Activated CD4-positive, alpha-beta T cell treated with anti-CD3 and anti-CD28 coated beads for 36 hours (primary cell): ENCODE measurements at places on chromosomes 1 and 21.
A peak's percentile ranks its signal among the peaks of the same experiment; 100 is the strongest.

GRCh38 chr1:180841415-180841814 is 71.3 kb upstream of the KIAA1614 start:
- no peak for DNase-seq

- no peak for DNase-seq
These were observed 54.5 kb upstream of the PPM1J start for GRCh38 chr1:112769611-112770010.

- DNase-seq = no peak
These were observed 19.9 kb upstream of the FOXO6 start for GRCh38 chr1:41341365-41341683.

- DNase-seq = peak; percentile 30
These were observed 3.4 kb downstream of the MYOM3 start for GRCh38 chr1:24108334-24109165.

DNA sequence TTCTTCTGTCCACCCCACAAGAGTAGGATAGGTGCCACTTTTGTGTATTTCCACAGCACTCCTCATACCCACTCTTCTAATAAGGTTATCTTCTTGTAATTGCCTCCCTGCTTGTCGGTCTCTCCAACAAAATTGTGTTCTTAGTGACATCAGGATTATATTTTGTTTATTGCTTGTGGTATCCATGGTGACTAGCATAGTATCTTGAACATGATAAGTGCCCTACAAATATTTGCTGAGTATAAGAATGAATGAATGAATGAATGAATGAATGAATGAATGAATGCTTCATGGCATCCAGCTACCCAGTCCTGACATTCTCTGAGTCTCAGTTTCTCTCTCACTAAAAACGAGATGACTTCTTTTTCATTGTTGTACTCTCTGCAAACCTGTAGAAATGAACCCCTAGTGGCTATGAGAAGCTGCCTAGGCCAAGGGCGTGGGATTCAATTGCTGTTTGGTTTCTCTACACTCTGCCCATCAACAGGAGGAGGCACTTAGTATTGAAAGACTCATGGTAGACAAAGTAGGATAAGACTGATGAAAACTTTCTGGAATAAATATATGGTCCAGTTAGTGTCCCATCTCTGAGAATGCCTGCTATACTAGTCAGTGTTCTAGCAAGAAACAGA is 121.0 kb downstream of the TMEM53 start:
- DNase-seq = no peak

DNA sequence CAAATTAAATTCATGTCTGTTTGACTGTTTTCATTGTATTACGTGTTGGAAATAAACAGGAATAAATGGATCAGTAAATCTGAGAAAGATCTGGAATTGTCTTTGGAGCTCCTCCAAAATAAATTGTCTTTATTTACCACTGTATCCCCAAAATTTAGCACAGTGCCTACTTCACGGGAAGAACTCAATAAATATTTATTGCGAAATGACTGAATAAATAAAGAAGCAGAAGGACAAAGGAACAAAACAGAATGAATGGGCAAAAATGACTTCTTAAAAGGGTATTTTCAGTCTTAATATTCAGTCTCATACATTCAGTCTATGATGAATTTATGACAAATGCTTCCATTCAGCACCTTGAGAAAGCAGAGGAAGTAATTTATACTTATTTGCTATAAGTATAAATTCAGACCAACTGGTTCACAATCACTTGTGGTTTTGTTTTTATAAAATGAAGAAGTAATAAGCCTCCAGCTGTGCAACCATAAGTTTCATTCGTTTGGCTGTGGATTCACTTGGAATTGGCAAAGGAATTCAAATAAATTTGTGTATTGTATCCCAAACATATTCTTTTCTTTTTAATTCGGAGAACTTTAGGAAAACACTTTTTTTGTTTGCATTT is 19.2 kb upstream of the PRKAA2 start:
- DNase-seq = no peak

DNA sequence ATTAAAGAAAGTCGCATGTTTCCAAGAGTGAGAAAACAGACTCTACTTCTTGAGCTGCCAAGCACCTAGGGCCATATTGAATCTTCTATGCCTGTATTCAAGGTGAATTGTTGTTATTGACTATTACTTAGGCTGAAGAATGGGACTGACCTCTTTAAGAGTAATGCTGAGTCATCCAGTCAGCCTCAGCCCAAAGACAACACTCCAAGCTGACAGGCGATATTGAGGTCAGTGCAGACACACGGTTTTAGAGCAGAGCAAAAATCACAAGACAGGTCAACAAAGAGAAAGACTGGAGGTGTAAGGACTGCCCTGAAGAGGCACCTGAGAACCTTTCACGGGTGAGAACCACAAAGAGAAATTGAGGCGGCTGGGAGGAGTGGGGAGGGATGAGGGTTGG is 146.9 kb downstream of the MIS18A start:
- DNase-seq = no peak

GRCh38 chr1:30187413-30188023 is 535.9 kb downstream of the MATN1 start:
- no peak for DNase-seq

DNA sequence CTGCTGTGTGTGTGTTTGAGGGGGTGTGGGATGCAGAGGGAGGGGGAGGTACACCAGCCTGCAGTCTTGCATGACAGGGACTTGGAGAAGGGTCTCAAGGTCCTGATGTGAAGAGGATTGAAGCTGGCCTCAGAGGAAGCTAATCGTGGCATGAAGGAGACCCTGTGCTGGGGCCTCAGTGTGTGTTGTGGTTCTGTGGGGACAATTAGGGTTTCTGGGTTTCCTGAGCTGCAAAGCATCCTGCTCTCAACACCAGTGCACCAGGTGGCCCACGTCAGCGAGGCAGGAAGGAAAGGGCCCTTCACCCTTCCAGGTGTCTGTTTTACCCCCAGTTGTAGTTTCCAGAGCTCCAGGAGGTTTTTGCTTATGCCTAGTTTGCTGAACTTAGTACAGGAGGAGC is 52.8 kb downstream of the TENT5C start:
- peak; percentile 74 for DNase-seq

DNA sequence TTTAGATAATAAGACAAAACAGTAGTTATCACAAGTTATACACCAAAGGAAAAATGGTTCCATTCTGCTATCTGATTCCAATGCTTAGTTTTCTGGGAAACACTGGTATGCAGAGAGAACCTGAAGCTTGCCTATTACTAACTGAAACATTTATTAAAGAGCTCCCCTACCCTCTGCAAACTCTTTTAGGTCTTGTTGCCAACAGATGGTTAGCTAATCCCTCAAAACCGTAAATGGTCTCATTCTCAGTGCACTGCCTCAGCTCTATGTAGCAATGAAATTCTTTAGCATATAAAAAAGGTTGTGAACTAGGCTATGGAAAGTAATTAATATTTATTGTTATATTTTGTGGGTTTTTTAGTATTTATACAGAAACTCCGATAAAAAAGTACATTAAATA is 20.4 kb downstream of the C21orf91 start:
- DNase-seq = no peak

DNA sequence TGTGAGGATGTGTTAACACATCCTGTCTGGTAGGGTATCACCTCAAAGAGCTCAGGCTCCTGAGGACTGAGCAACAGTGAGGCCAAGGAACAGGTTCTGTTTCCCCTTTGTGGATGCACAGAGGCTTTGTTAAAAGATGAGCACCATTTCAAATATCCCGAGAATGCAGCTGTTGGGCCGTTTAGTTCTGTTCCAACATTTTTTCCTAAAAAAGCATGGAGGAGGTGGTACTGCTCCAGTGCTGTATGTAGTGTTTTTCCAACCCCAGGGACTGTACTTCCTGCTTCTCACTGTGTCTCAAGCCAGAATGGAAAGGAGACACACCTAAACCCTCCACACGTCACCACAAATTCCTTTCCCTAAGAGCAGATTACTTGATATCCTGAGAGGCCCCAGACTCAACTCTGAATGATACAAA is 53.8 kb upstream of the BCL10 start:
- no peak for DNase-seq

GRCh38 chr1:54716299-54717047 is 812 bp downstream of the TTC4 start:
- peak; percentile 39 for DNase-seq

DNA sequence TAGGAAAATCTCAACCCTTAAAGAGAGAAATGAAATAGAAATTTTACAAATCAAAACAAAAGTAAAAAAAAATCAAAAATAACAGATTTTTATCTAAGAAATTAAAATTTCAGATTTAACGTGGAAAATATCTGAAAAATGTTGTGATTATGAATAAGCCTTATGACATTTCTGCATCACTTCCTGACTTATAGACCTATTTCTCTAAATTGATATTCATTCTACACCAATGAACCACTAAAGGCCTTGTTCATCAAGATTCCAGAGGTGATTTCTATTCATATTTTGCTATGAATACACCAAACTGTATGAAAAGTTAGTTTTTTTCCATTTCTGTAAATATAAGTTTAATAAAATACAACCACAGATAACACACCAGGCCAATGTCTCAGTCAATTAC is 261.5 kb downstream of the SMYD3 start:
- DNase-seq = no peak

- no peak for DNase-seq
These were observed 10.2 kb downstream of the SPSB1 start for GRCh38 chr1:9302745-9303524.

DNA sequence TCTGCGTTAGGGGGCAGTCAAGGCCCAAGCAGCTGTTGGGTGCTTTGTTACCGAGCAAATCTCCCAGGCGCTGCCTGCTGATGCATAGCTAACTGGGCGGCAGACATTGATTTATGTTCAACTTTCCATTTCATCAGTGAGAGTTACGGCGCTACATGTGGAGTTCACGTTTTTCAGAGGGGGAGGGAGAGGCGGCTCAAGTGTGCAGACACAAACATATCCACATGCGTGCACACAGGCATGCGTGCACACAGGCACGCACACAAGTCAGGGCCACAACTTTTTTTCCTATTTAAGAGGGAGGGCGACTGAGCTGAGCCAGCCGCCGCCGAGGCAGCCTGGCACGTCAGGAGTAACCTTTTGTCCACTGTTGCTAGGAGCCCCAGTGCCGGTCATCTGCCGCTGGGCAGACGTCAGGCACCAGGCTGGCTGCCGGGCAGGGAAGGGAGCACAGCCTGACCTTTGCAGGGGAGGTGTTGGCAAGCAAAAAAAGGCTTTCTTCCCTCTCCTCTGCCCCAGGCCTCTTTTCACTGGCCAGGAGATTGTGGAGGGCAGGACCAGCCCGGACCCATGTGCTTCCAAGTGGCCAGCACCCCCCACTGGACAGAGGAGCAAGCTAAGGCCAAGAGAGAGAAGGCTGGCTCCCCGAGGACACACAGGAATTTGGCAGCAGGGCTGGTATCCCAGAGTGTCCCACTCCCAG is 73.3 kb downstream of the MRPL37 start:
- DNase-seq = no peak

DNA sequence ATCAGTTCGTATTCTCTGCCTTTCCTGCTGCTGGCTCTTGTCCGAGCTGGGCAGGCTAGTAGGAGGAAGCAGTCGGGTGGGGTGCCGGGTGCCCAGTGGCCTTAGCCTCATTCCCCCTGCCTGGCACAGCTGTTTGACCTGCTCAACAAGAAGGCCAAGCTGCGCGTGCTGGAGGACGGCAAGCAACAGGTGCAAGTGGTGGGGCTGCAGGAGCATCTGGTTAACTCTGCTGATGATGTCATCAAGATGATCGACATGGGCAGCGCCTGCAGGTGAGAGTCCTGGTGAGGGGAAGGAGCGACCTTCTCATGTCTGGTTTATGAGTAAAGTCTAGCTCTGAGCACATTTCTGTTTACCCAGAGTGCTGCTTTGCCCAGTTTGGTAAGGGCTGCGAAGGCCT is 16.3 kb upstream of the RPS8 start:
- no peak for DNase-seq

DNA sequence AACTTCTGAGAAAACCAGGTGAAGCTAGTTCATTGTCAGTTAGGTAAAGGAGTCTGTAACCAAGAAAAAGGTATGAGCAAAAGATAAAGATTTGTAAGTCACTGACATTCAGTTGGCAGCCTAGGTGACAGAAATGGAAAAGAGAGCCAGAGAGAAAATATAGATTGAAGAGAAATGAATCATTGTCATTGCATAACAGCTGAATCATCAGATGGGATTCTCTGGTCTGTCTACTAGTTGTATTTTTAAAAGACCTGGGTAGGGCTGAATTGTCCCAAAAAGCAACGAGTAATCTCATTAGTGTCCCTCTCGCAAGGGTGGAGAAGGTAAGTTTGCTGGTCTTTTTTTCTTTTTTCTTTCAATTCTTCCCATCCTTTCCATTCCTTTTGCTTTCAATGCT is 36.6 kb downstream of the PTGS2 start:
- DNase-seq = no peak

DNA sequence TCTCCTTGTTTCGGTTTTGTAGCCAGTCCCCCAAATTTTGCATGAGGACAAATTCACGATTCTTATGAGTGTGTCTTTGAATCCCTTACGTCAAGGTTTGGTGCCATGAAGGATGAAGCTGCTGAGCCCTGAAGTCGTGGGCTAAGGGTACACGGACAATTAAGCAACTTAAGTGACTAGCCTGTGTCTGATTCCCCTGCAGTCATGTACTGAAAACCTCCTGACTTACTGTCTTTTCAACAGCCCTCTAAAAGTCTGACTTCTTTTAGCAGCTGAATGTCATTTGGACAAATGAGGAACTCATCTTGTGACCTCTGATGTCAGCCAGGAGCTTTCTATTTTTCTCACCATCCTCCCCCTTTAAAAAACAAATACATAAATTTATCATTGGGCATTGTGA is 27.1 kb upstream of the C1orf105 start:
- DNase-seq = no peak

DNA sequence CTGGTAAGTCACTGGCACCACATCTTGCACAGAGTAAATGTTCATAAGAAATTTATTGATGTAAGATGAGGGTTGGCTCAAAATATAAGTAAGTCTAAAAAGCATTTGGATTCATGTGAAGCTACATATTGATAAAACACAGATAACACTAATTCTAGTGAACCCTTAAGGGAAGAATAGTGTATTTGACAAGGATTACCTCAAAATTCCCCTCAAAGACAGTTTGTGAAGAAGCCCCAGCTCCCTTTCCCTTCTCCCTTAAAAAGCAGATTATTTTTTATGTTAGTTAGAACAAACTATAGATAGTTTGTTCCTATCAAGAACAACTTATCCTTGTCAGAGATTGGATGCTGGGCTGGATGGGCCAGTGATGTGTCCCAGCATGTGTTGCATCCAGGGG is 10.7 kb downstream of the FGGY start:
- DNase-seq = no peak

GRCh38 chr1:176557543-176558258 is 94.7 kb downstream of the PAPPA2 start:
- DNase-seq = no peak

DNA sequence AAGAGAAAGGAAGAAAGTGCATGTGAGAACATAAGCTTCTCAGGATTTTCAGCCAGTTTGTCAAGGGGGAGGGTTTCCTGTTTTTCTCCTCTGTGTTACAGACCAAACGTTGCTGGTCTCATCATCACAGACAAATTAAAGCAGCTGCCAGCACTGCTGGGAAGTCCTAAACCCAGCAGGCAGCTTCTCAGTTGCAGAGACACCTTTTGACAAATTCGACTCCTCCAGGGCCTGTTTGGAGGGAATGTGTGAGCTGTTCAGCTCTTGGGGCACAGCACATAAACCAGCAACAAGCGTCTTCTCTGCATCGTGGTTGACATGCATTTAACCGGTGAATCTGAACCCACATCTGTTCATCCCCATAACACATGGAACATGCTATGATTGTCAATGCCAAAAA is 454.6 kb upstream of the RUNX1 start:
- DNase-seq = peak; percentile 17

- peak; percentile 13 for DNase-seq
These were observed 28.1 kb downstream of the SHISA4 start for GRCh38 chr1:201916649-201917249.
